HepG2 (cell line): ENCODE measurements at places on chromosomes 5 and 9.

GRCh38 chr5:174311121-174311520, 265.6 kb downstream of the NSG2 start:
- no peaks in the 10 kb centered on the region for H3K36me3 ChIP-seq
- no peaks in the 10 kb centered on the region for H3K4me1 ChIP-seq
- no peak overlapping the region for H3K4me3 ChIP-seq
- DNase-seq: no peak
- H3K27ac ChIP-seq: no peak overlapping the region
- H3K27me3 ChIP-seq: peaks cover 6% of the 10 kb centered on the region

DNA sequence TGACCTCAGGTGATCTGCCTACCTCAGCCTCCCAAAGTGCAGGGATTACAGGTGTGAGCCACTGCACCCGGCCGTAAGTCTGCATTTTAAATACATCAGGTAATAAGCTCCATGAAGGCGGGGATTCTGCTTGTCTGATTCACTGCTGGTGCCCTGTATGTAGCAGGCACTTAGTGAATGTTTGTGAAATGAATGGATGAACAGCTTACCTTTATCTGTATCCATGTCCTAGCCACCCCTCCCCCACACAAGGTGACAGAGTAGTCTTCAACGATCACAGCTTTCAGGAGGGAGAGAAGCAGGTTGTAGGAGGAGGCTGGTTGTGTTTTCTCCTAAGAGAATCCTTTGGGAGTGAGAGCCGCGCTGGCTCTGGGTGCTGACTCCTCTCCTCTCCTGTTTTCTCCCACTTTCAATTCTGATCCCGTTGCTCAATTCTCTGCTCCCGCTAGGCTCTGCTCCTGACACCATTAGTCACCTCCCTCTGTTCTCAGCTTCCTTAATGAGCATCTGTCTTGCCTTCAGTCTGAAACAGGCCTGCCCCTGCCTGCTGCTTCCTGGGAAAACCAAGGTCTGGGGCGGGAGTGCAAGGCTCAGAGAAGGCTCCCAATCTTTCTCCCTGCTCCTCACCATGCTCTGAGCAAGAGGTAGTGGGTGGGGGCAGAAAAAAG, 88.8 kb upstream of the CTNNA1 start:
- no peaks in the 10 kb centered on the region for H3K36me3 ChIP-seq
- no peak for DNase-seq
- H3K27me3 ChIP-seq: peaks cover 2% of the 10 kb centered on the region
- H3K27ac ChIP-seq: no peak overlapping the region
- H3K4me1 ChIP-seq: peaks cover 21% of the 10 kb centered on the region

GRCh38 chr9:117963493-117964090, 259.4 kb downstream of the TLR4 start:
- no peak for DNase-seq
- no peaks in the 10 kb centered on the region for H3K4me1 ChIP-seq
- no peak overlapping the region for H3K4me3 ChIP-seq
- no peaks in the 10 kb centered on the region for H3K36me3 ChIP-seq
- H3K27me3 ChIP-seq: no peaks in the 10 kb centered on the region

DNA sequence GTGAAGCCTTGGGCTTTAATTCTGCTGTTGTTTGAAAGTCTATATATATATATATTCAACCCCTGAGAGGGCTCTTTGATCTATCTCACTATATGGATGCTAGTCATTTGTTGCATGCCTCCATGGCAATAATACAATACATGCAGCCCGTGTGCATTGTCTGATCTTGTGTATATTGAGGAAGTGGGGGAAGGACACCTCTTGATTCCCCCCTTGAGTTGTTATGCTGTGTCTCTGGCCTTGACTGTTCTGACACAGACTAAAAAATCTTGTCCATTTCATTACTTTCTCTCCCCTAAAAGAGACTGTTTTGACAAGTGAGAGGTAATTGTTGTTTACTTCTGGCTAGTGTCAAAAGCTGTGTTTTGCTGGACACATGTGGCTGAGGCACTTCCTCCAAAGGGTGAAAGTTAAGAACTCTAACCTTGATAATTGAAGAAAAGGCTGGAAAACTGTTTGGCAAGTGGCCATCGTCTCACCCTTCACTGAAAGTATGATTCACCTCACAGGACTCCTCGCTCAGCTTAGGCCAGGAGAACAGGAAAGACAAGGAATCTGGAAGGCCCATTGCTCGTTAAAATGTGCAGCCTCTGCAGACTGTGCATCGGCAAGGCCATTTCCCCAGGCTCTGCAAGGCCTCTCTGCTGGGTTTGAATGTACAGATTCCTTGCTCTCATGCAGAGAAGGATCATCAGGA, 304.0 kb downstream of the PRELID2 start:
- H3K27ac ChIP-seq: no peak overlapping the region
- no peak for DNase-seq
- H3K4me1 ChIP-seq: no peaks in the 10 kb centered on the region

GRCh38 chr5:54136516-54137440, 173.6 kb downstream of the ARL15 start:
- no peak overlapping the region for H3K4me3 ChIP-seq
- H3K27ac ChIP-seq: no peak overlapping the region
- no peak for DNase-seq
- H3K4me1 ChIP-seq: no peaks in the 10 kb centered on the region

DNA sequence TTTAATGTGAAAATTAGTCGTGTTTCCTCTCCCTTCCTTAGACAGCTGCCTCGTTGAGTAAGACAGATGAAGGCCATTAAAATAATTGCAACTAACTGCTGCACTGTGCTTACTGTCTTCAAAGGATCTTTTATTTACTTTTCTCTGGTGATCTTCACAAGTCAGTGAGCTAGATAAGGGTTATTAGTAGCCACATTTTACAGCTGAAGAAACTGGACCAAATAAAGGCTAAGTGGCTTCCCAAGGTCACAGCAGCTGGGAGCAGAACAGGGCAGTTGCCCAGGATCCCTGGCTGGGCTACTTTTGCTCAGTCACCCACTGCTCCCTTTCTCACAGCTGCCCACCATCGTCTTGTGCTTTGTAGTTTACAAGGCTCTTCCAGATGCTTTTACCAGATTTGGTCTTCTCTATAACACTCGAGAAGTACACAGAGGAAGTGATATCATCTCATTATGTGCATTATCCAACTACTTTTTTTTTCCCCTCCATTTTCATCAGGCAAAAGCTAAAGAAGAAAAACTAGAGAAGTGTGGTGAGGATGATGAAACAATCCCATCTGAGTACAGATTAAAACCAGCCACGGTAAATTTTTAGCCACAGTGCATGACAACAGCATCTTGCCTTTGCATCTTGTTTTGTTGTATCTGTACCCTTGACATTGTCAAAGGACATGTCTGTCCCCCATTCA, 61.8 kb downstream of the ERAP1 start:
- H3K27ac ChIP-seq: no peak overlapping the region
- H3K4me1 ChIP-seq: no peaks in the 10 kb centered on the region
- DNase-seq: no peak
